ENCODE measurements at places on chromosomes 16 and 17. TPM values are rescaled to one million over a fixed set of nuclear protein-coding genes. Genes with fewer than 3 reads are reported as not detected.

DNA sequence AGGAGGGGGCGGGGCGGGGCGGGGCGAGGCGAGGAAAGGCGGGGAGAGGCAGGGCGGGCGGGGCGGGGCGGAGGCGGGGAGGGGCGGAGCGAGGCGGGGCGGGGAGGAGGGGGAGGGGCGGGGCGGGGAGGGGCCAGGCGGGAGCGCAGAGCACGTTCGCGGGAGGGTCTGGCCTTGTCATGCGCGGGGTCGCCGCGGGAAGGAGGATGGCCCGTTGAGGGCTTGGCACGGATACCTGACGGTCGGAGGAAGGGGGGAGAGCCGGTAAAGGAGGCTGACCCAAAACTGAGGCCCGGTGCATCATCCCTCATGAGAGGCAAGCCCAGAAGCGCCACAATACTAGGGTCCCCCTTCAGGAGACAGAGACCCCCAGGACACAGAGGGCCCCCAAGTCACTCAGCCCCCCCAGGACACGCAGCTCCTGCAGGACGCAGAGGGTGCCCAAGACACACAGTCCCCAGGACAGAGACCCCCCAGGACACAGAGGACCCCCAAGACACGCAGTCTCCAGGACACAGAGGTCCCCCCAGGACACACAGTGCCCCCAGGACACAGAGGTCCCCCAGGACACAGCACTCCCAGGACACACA, 593 bp upstream of the WDR45B start:
- DNase-seq: peak; percentile 60

The NPIPB6 gene
- 1.1 TPM for total RNA-seq

DNA sequence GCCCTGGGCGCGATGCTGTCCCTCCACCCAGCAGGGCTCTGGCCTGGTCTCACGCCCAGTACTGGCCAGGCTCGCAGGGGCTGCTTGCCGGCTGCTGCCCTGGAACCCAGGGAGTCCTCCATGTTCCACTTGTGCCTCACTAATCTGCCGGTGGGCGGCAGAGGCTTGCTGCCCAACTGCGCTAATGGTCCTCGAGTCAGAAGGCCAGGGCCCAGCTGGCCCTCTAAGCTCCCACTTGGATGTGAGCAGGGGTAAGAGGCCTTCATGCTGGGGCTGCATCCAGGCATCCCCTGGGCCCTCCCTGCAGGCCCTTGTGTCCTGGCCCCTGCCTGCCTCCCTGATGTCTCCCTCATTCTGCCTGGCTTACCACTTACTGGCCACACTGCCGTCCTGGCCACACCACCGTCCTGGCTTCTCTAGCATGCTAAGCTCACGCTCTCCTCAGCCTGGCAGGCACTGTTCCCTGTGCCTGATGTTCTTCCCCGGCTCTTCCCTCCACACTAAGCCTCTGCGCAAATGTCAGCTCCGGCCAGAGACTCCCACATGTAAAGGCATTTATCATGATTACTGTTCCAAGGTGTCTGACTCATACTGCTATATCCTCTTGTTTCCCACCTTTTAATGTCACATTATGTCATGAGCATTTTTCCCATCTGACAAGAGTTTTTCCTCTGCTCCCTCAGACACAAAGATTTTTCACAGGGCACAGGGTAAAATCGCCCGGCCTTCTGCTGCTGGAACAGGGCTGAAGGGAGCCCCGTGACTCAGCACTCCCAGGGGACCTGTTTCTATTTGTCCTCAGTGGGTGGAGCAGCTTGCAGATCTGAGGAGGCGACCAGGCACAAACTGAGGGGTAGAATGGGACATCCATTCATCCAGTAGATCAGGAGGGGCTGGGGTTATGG, 15.9 kb downstream of the B9D1 start:
- DNase-seq: no peak

DNA sequence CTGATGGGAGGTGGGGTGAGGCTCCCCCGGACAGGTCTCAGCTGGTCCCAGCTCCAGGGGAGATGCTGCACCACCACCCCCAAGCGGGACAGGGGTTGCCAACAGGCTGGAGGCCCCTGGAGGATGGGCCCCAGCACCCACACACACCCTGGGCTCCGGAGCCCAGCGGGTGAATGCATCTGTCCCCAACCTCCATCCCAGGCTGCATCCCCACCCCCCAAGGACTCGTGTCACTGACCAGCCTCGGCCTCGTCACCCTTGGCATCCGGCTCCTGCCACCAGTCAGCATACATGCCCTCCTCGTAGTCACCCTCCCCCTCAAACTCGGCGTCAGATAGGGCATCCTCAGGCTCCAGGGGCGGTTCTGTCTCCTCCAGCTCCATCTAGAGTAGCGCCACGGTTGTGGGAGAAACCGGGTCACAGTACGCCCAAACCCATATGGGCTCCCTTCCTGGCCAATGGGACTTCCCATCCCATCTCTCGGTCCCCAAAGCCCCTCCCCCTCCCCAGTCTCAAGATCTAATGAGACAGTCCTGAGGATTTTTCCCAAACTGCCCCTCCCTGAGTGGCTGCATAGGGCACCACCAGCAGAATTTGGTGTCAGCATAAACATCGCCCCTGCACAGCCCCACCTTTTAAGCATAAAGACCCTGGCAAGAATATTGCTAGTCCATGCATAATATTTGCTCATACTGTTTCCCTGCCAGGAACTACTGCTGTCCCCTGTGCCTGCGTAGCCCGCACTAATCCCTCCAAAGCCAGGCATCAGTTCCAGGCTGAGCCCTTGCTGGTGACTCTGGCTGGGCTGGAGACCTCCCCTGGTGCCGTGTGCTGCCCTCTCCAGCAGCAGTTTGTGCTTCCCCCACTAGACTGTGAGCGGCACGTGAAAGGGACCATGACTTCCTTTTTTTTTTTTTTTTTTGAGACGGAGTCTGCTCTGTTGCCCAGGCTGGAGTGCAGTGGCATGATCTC, 8.4 kb downstream of the P3H4 start:
- DNase-seq: no peak

- DNase-seq: no peak
Measured at GRCh38 chr16:26749072-26749471, 317.7 kb upstream of the C16orf82 start.

The KRT31 gene
- not detected for total RNA-seq

DNA sequence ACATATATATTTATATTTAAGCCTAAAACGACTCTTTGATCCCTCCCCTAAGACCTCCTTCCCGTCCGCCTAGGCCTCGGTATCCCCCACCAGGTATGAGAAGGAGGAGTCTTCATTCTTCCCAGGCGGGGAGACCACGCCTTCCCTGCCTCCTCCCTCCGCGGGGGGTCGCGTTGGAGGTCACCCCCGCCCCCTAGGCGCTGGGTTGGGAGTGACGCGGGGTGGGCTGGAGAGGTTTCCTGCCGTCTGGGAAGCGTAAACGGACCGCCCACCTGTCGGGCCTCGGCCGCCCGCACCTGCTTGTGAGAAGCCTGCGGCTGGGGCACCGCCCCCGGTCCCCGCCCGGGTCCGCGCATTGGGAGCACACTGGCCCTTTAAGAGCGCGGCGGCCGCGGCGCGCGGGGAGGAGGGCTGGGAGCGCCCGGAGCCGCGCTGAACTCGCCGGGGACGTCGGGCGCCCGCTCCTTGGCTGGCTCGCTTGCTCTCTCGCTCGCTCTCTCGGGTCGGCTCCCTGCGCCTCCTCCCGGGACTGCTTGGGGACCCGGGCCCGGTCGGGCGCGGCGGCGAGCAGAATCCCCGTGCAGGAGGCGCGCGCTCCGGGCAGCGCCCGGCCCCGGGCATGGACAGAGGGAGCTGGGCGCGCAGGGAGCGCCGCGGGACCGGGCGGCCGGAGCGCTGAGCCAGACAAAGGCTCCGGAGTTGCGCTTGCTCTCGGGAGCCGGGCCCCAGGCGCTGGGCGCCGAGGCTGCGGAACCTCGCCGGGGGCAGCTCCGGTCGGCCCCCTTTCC, at the start of gene MMP15:
MMP15 (plus strand) TSS at position 404 of the 788 bp plus-strand sequence. CDS start 597 bp downstream, outside the sequence.
- peak; percentile 56 for DNase-seq

GRCh38 chr17:3904501-3904900, 11.6 kb upstream of the CAMKK1 start:
- DNase-seq: no peak

The SLC9A5 gene
- 1.5 TPM for total RNA-seq

- no peak for DNase-seq
Measured at GRCh38 chr16:79901522-79901921, 301.0 kb upstream of the MAF start.

DNA sequence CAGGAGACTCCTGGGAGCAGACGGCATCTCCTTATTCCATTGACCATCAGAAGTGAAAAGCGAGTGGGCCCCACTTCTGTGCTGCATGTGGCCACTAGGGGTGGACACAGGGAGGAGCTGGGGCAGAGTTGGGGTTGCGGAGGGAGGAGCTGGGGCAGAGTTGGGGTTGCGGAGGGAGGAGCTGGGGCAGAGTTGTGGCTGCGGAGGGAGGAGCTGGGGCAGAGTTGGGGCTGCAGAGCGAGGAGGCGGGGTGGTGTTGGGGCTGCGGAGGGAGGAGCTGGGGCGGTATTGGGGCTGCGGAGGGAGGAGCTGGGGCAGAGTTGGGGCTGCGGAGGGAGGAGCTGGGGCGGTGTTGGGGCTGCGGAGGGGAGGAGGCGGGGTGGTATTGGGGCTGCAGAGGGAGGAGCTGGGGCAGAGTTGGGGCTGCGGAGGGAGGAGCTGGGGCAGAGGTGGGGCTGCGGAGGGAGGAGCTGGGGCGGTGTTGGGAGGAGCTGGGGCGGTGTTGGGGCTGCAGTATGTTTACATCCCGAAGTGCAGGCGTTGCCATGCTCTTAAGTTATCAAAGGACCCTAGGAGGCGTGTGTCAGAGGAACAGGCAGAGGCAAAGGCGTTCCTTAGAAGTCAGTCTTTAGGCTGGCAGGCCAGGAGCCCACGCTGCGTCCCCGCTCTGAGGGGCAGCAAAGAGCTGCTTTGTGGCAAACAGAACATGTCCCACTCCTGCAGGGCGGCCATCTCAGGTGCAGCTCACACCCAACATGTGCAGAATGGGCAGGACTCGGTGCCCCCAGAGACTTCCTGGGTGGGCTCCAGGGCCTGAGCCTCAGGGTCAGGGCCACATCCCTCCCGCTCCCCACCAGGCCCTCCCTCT, 76.0 kb downstream of the ZNF778 start:
- no peak for DNase-seq

GRCh38 chr16:27083861-27084261, 17.1 kb downstream of the C16orf82 start:
- no peak for DNase-seq

DNA sequence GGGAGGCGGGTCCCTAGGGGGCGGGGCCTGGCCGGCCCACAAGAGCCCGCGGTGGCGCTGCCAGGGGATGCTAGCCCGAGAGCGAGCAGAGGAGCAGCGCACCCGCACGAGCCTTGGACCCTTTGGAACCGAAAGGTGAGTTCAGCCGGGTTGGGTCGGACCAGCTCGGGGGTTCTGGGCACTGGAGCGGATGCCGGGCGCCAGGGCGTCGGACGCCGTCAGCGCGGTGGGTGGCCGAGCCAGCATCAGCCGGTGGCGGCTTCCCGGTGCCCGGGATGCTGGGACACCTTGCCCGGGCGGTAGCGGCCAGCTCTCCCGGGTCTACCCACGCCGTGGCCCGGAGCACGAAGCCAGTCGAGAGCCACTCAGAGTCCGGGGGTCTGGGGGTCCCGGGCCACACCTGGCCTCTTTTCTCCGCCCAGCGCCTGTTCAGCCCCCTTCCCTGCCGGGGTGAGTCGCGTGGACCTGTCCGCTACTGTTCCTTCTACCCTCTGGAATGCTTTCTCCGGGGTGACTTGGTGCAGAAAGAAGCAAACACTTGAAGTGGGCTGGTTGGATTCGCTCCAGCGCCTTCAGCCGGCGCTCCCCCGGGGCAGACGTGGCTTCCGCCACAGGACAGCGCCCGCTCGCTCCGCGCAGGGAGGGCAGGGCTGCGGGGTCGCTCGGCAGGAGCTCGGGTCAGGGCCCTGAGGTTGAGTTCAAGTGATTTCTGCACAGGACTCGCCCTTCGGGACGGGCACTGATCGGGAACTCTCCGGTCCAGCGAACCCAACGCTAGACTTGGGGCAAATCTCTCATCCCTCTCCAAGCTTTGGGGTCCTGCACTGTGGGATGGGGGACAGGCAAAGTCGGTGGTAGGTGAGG, at the start of gene SCNN1G:
SCNN1G (plus strand) TSS at position 67 of the 864 bp plus-strand sequence. CDS start 3,527 bp downstream, outside the sequence.
- no peak for DNase-seq

DNA sequence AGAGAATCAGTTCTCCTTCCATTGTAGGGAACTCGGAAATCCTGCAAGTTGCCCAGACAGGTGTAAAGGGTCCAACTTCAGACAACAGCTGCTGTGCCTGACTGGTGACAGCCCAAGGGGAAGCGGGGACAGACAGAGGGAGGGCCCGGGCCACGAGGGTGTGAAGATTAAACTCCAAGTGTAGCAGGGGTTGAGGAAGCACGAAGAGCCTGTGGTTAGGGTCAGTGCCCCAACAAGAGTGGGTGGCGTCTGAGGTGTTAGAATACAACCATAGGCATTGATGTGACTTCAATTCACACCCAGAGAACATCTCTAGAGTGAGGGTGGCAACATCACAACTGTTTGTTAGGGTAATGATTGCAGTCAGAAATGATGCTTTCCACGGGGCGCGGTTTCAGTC, 39.1 kb downstream of the ASPA start:
- no peak for DNase-seq

The PRR15L gene
- not detected for total RNA-seq

GRCh38 chr17:74513987-74514631, 17.2 kb downstream of the CD300LB start:
- peak; percentile 62 for DNase-seq

The CBX4 gene
- 35.0 TPM for total RNA-seq

DNA sequence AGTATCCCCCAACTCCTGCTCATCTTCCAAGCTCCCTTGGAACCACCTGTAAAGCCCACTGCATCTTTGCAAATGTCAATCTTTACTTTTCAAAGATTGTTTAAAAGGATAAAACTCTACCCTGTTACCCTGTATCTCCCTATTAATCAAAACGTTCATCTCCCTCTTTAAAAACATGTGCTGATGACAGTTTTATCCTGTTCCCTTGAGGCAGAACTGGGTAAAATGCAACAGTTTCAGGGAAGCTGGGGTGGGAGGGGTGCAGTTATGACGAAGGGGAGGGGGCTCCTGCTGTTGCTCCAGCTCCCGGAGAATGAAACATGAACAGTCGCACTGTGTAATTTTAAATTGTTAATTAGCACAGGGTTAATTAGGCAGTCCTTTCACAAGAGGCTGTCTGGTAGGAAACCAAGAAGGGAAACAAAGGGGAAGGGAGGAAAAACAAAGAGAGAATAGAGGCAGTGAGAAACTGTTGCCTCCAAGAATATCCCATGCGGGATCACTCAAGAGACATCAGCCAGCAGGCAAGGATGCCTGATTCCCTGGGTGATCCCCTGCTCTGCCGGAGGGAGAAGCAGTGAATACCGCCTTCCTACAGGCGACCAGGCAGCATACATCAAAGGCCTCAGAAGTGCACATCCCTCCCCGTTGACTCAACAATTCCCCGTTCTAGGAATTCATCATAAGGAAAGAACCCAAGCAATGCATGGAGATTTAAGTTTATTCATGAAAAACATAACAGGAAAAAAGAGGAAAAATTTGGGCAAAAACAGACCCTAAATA, 84.2 kb downstream of the ZFHX3 start:
- no peak for DNase-seq

GRCh38 chr17:54530398-54530797, 370.3 kb upstream of the TOM1L1 start:
- DNase-seq: no peak
